ENCODE measurements at places on chromosomes 6 and 20. TPM values are rescaled to one million over a fixed set of nuclear protein-coding genes. Genes with fewer than 3 reads are reported as not detected.
A peak's percentile ranks its signal among the peaks of the same experiment; 100 is the strongest.

DNA sequence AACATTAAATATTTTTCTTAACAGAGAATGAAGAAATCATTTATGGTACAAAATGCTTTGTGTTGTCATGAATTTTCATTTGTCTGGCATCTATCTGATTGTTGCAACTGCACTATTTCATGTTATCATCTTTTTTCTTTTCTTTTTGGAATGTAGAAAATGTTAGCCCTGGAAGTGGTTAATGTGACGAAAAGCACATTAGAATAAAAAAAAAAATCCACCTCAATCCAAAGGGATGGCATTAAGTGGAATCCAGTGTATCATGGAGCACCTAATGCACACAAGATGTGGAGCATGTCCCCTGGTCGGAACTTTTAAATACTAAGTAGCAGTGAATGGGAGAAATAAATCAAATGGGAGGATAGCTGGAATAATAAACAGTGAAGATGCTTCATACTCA, 172.9 kb upstream of the MCHR2 start:
- DNase-seq, result no peak

DNA sequence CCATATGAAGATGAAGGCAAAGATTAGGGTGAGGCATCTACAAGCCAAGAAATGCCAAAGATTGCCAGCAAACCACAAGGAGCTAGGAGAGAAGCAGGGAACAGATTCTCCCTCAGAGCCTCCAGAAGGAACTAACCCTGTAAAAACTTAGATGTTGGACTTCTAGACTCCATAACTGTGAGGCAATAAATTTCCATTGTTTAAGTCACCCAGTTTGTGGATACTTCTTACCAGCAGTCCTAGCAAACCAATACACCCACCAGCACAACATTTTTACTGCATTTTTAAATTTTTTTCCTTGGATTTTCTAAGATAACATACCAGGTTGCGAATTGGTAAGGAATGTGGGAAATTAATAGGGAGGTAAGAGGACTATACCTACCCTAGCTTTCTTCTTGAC, 47.8 kb upstream of the EYA4 start:
- no peak for DNase-seq

- DNase-seq, result no peak
Observed at GRCh38 chr6:151229401-151230276, 10.1 kb upstream of the AKAP12 start.

DNA sequence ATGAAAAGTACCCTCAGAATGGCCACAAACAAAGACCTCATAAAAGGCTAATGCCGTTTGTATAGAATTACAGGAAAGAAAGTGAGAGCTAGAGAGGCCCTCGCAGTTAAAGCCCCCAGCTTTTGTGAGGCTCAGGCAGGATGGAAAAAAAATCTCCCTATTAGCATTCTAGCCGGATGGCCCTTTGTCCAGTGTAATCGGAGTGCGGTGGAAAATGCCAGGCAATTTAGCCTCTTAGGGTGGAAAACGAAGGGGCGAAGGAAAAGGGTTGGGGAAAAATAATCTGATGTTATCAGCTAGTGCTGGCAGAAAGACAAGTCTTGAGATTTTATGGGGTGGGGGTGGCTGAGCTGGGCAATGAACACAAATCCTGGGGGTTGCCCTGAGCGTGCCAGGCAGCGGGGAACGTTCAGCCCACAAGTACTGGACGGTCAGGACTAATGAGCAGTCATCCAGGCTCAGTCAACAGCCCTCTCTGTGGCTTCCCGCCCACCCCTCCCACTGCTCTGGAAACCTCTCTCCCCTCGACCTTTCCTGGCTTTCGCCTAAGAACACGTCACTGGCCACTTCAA, 92.4 kb downstream of the PSMG4 start:
- peak; percentile 41 for DNase-seq

DNA sequence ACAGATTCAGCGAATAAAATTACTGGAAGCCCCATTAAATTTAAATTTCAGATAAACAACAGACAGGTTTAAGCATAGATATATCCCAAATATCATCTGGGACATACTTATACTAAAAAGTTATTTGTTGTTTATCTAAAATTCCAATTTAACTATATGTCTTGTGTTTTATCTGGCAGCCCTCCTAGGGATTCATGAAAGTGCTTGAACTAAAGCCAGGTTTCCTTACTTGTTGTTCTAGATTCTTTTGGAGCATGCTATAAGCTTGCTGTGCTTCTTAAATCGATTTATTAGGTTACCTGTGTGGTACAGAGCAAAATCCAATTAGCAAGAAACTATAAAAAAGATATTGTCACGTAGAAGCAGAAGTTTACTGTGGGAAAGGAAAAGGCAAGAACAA, 202.5 kb upstream of the GMDS start:
- DNase-seq, result no peak

DNA sequence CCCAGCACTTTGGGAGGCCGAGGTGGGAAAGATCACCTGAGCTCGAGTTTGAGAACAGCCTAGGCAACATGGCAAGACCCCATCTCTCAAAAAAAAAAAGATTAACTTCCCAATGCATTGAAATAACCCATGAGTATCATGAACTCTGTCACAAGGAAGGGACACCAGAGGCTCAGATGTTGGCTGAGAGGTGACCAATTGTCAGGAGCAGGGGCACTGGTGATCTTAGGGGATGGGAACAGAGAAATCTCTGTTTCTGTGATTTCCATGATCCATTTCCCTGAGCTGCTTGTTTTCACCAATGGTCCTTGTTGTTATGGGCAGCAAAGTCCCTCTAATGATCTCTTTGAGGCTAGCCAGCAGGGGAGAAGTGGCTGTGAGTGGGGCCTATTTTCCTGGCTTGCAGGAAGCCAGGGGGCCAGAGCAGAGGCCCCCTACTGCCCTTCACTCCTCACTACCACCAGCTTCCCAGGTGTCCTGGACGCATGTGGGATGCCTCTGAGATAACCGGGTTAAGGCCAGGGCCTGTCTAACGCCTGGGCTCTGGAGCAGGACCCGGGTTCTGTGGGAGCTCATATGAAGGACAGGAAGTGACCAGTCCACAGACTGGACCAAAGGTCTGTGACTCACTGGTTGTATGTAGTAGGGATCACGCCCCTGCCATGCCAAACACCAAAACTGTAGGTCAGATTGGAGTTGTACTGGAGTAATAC, 54.4 kb downstream of the PCNA start:
- peak; percentile 52 for DNase-seq

DNA sequence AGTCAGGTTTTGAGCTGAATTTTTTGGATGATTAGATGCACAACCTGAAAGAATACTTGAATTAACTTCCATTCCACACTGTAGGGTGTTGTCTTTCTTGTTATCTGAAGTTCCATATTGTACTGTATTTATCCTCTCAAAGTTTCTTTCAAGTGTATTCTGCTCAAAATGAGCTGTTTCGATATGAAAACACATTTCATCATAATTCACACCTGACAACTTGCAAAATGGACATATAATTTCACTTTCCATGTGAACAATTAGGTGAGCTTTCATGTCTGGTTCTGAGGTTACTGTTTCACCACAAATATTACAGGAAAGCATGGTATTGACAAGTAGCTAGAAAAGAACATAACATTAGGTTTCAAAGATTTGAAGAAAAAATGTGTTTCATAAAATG, 1.7 kb downstream of the ZUP1 start:
- DNase-seq, result no peak

DNA sequence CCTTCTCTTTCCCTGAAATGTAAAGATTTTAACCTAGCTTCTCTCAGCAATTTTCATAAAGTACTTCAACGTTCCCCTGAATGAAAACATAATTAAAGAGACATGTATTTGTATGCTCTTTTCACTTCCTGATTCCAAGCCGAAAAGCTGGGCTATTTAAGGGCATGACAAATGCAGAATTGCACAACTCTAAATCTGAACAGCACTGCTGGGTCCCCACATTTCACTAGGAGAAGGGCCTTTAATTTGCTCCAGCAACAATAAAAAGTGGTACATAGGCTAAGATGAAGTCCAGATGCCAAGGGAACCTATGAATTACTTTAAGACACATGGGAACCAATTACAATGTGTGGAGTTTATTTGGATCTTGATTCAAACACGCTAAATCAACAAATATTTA, 42.0 kb downstream of the IRAK1BP1 start:
- DNase-seq, result no peak

DNA sequence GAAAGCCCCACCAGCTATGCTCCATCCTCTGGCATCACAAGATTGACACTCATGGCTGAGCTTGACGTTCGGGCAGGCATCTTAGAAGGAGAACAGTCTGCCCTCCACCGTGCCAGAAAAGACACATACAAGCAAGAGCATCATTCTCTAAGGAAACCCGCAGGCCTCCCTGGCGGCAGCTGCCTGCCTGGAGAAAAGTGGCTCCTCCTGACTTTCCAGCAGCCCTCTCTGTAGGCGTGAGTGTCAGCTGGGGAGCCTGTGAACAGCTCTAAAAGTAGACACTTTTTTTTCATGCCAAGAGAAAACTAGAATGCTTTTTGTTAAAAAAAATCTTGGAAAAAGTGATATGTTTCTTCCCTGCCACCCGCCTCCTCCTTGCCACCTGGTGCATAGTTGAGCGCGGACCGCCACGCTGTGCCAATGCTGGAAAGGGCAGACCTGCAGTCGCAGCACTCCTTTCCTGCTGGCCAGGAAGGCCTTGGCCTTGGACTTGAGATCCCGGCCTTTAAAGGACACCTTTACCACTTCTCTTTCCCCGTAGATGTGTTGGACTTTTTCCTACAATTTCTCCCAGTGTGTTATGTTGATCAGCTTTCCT, 29.7 kb upstream of the INSM1 start:
- no peak for DNase-seq

- no peak for DNase-seq
Observed at GRCh38 chr6:158892266-158892665, 73.1 kb upstream of the EZR start.

- DNase-seq, result no peak
Observed at GRCh38 chr20:20549704-20550103, 162.7 kb downstream of the RALGAPA2 start.

GRCh38 chr20:64024141-64024990, 11.6 kb upstream of the C20orf204 start:
- DNase-seq, result no peak

GRCh38 chr6:149364557-149364956, 35.5 kb upstream of the SUMO4 start:
- no peak for DNase-seq

DNA sequence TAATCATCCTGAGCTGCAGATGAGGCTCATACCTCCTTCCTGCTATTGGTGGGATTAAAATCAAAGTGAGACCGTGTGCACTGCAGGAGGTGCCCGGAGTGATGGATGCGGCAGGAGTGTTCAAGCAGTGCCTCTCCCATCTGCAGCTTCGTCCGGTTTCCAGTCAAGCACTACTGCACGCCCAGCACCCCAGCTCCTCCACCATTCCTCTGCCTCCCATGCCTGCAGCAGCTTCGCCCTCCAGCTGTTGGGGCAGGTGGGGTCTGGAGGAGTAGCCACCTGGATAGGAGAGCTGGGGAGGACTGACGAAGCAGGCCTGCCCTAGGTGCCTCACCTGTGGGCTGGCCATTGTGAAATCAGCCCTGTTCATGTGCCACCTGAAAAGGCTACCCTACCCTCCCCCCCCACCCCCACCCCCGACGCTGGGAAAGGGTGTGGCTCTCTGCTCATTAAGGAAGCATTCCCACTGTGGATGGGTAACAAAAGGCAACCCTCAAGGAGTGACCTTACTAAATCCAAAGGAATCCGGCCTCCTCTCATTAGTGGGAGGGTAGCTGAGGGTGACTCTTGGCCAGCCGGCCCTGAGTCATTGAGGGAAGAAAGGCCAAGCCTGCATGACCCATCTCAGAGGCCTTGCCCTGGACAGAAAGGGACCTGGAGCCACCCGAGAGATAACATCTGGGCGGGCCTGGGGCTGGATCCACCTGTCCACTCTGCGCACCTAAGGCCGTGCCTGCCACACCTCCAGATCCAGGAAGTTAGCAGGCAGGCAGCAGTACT, 115.9 kb upstream of the ARMC2 start:
- DNase-seq, result no peak

Gene KIAA0408
- total RNA-seq, result not detected

Gene LCA5
- 4.9 TPM for total RNA-seq

Gene CAGE1
- under 0.01 TPM for total RNA-seq

Gene NEU1
- 66.8 TPM for total RNA-seq

Gene ME1
- total RNA-seq, result 7.8 TPM
